ENCODE measurements at places on chromosomes 2 and 18.

GRCh38 chr2:43285987-43286386 lies 59.6 kb upstream of the ZFP36L2 start:
- DNase-seq: no peak

- no peak for DNase-seq
Observed at GRCh38 chr2:229519655-229520430, 194.5 kb downstream of the DNER start.

- DNase-seq: no peak
Observed at GRCh38 chr2:32357318-32358110, 691 bp downstream of the BIRC6 start.

GRCh38 chr2:127044977-127045661 lies 61.8 kb downstream of the BIN1 start:
- DNase-seq: no peak

DNA sequence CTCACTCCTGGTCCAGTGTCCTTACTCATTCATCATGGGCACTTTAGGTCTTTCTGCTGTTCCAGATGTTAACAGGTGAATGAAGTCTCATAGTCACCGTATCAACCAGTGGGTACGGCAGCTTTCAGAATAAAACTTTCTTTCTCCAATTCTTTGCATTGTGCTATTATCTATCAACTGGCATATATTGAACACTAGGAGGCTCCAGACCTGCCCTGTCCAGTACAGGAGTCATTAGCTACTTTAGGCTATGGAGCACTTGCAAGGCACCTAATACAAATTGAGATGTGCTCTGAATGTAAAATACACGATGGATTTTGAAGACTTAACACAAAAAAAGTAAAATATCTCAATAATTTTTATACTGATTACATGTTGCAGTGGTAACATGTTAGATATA lies 43.2 kb upstream of the NEB start:
- no peak for DNase-seq

DNA sequence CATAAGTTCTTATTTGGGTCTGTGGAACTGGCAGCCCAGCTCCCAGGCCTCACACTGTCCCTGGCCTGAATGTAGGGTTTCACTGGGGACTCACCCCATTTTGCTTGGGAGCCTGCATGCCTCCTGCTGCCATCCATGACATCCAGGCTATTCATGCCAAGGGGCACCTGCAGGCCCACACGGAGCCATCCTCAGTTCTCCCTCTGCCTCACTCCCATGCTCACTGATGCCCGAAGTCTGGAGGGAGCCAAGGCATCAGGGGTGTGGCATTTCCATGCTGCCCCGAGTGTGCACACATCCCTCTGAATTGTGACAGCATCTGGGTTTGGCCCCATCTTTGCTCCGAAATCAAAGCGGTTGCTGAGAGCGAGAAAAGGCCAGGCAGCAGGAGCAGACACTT lies 67.4 kb upstream of the ZNF804A start:
- no peak for DNase-seq

DNA sequence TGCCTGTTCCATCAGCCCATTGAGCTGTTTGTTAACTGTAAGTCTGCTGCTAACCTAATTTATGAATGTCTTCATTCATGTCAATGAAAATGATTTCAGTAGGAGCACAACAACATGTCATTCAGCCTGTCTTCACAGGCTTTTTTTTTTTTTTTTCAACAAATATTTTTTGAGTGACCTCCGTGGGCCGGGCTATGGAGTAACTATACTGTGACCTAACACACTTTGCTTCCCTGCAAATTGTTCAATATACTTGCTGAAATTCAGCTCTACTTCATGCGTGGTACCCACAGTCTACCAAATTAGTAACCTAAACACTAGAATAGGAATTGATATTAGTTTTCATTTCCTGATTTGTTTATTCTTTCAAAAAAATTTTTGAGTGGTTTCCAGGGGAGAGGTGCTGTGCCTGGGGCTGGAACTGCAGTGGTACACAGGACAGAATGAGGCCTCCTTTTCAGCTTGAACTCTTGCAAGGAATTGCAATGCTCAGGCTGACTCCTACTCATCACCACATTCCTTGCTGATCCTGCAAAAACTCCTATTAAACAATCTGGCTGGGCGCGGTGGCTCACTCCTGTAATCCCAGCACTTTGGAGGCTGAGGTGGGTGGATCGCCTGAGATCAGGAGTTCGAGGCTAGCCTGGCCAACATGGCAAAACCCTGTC lies 87.1 kb downstream of the CDH20 start:
- no peak for DNase-seq

DNA sequence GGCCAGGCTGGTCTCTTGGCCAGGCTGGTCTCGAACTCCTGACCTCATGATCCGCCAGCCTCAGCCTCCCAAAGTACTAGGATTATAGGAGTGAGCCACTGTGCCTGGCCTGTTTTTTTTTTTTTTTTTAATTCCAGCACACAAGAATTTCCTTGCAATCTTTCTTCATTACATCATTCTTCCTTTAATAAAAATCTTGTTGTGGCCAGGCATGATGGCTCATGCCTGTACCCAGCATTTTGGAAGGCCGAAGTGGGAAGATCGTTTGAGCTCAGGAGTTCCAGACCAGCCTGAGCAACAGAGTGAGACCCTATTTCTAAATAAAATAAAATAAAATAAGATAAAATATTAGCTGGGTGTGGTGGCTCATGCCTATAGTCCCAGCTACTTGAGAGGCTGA lies 21.4 kb upstream of the PLEKHM3 start:
- DNase-seq: no peak

- DNase-seq: no peak
Observed at GRCh38 chr2:204060841-204061240, 124.3 kb downstream of the ICOS start.

DNA sequence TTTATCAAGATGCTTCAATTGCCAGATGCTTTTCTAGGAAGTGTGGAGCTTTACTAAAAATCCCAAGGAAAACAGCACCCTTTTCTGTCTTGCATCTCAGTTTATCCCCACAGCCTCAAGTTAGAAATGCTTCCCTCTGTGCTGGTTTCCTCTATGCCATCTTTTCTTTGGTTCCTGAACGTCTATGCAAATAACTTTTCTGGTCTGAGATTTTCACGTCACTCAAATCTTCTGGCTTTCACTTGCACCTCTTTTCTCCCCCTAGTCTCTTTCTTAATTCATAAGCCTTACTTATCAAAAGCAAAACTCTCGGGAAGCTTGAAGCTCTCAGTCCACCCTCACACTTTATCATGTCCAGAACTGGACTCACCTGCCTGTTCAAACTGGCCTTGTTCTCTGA lies 33.9 kb downstream of the ARHGAP25 start:
- no peak for DNase-seq

GRCh38 chr2:187500585-187501359 lies 52.7 kb upstream of the CALCRL start:
- no peak for DNase-seq

GRCh38 chr2:196453613-196454047 lies 185.9 kb upstream of the CCDC150 start:
- DNase-seq: peak; percentile 3

DNA sequence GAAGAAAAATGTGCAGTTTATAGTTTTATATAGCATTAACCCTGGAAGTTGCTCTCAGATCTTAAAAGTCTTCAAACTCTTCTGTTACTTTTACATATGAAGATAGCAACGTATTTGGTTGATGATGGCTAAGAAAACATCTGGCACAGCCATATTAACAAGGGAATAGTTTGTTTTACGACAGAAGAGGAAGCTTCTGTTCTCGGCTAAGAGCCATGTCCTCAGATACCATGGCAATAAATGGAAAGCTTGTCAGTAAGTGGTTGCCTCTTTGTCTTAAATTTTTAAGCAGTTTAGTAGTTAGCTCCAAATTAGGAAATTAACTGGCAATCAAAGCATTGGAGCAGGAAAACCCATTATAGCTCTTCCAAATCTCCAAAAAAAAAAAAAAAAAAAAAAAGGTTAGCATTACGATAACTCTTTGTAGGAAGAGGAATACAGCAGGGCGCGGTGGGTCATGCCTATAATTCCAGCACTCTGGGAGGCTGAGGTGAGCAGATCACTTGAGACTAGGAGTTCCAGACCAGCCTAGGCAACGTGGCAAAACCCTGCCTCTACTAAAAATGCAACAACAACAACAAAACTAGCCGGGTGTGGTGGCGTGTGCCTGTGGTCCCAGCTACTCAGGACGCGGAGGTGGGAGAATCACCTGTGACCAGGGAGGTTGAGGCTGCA lies 4.5 kb upstream of the STON1 start:
- DNase-seq: no peak

DNA sequence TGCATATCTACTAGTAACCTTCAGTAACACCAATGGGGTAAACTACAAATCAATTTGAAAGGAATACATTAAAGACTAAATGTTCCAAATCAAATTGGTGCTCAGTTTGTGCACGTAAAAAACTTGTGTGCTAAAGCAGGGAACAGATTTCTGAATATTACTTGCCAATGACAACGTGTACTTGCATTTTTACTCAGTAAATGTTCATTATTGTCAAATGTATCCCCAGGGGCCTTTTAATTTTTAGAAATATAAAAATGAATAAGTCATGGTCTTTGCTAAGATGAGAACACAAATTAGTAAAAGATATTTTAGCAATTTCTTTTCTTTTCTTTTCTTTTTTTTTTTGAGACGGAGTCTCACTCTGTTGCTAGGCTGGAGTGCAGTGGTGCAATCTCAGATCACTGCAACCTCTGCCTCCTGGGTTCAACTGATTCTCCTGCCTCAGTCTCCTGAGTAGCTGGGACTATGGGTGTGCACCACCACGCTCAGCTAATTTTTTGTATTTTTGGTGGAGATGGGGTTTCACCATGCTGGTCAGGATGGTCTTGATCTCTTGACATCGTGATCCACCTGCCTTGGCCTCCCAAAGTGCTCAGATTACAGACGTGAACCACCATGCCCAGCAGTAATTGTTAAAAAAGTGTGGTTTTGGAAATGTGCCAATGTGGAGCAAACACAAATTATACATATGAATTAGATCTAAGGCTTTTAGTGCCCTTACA lies 52.6 kb downstream of the PMAIP1 start:
- DNase-seq: no peak

DNA sequence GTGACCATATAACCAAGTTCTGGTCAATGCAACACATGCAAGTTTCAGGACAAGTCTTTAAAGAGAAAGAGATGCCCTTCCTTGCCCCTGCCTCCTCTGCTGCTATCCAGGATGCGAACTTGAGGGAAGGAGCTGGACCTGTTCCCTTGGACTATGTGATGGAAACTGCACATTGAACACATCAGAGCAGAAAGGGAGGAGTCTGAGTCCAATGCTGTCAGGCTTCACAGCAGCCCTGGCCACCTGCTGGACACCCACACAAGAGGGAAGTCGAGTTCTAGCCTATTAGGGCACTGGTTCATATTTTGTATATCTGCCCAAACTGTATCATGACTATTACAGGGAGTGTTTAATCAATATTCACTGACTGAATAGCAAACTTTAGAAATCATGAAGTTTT lies 38.3 kb upstream of the TEX51 start:
- no peak for DNase-seq

DNA sequence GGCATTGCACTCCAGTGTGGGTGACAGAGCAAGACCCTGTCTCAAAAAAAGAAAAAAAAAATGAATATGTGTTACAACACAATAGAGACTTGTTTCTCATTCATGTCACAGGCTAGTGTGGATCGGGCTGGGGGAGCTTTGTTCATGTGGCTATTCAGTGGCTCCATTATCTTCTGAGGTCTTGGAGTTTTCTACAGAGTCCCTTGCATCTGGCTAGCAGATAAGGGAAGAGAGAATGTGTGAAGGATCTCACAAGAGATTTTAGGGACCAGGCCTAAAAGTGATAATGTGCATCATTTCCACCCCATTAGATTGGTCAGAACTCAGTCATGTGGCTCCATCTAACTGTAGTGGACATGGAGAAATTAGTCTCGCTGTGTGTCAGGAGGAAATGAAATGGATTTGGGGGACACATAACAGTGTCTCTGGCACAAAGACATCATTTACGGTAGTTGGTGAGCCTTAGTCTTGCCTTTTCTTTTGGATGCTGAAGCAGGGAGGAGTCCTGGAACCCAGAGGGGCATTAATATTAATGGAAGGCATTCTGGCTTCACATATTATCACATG lies 32.4 kb upstream of the CASP10 start:
- DNase-seq: no peak

GRCh38 chr2:178676046-178676445 lies 131.2 kb downstream of the TTN start:
- no peak for DNase-seq

- DNase-seq: no peak
Observed at GRCh38 chr2:84966731-84967130, 4.2 kb upstream of the KCMF1 start.

DNA sequence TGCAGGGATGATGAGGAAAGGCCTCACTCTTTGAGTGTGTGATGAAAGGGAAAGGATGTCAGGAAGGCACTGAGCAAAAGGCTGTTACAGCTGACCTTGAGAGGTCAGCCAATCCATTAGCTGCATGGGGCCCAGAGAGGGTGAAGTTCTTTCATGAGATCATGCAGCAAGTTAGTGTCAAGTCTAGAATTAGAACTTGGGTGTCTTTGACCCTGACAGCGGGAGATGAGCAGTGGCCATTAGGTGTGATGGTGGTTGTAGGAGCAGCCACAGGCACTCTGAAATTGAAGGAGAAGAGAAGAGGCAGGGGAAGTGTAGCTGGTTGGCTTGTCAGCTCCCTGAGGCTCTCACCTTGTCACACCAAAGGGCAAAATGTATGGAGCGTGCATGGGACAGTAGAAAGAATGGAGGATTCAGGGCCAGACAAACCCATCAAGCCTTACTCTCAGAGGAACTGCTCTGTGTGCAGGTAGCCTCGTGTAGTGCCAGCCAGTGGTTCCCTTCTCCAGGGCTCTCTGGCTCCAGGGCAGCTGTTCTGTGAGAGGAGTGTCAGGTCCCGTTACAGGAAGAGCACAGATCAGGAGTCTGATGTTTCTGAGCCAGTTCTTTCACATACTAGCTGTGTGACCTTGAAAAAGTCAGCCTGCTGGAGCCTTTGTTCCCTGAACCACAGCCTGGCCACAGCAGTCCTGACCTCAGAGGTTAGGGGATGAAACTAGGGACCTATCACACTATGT lies 35.9 kb downstream of the MAP4K4 start:
- DNase-seq: no peak

DNA sequence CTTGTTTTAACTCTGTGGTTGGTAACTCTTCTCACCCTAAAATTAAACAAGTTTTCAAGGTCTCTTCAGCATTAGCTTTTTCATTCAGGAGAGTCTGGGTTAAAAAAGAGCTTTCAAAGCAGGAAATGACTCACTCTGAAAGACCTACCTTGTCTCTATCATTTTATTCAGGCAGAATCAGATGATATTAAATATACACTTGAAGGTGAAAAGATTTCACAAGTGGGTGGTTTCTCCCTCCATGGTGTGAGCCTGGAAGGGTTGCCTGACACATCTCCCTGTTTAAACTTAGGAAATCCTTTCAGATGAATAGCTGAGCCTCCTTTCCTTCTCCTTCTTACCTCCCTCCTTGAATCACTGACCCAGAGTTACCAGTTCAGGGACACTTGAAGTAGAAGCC lies 1402.0 kb upstream of the PIK3C3 start:
- no peak for DNase-seq

All from NCI-H1092 (cell line).